Activated CD8-positive, alpha-beta memory T cell treated with anti-CD3 and anti-CD28 coated beads, Interleukin-2, amount 10 ng/mL, durations not matched to agents 7 days and 5 days (primary cell): ENCODE measurements at places on chromosomes 1 and 21. TPM values are rescaled to one million over a fixed set of nuclear protein-coding genes. Genes with fewer than 3 reads are reported as not detected.

DNA sequence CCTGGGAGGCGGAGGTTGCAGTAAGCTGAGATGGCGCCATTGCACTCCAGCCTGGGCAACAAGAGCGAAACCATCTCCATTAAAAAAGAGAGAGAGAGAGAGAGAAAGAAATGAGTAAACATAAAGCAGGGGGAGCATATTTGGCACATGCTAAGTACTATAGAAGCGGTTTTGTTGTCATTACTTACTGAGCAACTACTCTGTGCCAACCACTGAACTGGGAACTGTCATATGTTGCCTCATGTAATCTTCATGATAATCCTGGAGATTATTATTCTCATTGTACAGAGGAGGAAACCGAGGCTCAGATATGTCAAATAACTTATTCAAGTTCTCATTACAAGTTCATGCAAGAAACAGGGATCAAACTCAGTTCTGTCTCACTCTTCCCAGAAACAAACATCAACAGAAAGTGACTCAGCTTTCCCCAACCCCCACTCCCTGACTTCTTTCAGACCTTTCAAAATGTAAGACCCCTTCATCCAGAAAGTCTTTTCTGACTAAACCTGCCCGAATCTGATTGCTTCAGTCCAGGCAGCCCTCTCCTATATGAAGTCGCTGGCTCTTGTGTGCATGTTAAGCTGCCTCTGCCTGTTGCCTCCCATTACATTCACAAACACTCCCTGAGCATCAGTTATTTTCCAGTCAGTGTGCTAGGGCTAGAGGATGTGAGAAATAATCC is 23.5 kb downstream of the LAMB3 start:
- DNase-seq: no peak

- DNase-seq: no peak
Measured at GRCh38 chr1:108595507-108595906, 35.6 kb downstream of the EEIG2 start.

IQGAP3 gene
- 31.3 TPM for total RNA-seq

DNA sequence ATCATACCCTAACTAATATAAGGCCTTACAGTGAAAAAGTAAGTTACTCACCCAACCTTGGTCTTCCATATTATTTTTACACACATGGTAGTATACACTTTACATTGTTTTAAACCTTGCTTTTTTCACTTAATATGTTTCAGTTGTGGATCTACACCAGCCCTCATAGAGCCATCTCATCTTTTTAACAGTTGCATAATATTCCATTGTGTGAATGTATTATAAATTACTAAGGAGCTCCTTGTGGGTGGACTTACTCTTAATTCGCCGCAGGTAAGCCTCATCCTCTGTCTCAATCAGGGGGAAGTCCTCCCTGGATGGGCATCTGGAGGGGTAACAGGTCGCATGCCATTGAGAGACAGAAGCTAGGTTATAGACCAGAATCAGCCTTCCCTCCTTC is 13.2 kb downstream of the RXFP4 start:
- DNase-seq: no peak

DNA sequence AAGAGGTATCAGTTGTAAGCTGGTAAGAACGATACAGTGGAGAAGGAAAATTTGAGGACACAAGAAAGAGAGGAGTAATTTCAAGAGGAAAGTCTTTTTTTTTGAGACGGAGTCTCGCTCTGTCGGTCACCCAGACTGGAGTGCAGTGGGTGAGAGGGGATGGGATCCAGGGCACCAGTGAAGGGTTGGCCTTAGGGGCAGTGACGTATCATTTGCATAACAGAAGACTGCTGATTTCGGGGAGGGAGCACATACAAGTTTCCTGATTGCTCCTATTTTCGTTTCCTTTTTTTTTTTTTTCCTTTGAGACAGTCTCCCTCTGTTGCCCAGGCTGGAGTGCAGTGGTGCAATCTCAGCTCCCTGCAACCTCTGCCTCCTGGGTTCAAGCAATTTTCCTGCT is 4.2 kb downstream of the S100A13 start:
- no peak for DNase-seq

PTPRC gene
- 674 TPM for total RNA-seq

GRCh38 chr1:177978530-177978929 is 8.7 kb upstream of the SEC16B start:
- no peak for DNase-seq

RPTN gene
- total RNA-seq: not detected

DNA sequence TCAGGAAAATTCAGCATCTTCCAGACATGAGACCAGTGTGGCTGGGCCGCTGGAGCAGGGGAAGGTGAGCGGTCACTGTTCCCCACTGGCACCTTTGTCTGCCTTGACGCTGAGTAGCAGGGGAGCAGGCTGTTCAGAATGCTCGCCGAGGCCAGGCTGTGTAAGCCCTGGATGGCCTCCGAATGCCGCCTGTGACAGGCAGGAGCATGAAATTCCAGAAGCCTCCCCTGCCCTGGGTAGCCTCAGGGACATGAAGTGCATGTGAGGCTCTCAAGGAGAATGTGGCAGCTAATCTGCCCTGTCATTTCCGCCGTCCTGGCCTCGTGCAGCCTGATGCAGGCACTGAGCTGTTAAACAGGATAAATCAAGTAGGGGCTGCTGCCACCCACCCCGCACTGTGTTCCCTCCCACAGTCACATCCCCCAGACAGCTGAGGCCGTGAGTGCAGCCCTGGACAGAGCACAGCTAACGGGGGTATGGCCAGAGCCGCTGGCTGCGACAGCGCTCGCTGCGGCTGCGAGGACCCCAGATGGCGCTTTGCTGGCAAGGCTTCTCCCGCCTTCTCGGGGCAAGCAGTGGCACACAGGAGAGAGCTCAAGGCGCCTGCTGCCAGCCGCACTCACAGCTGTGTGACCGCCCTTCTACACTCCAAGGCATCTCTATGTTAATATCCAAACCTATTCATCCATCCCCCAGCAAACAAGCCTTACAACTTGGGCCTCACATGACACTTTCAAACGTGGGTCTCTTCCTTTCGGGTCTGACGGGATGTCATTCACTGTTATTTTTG is 105.0 kb upstream of the COL6A1 start:
- no peak for DNase-seq

- no peak for DNase-seq
Measured at GRCh38 chr1:236010443-236010842, 54.4 kb downstream of the NID1 start.

TTC22 gene
- total RNA-seq: 17.9 TPM

DNA sequence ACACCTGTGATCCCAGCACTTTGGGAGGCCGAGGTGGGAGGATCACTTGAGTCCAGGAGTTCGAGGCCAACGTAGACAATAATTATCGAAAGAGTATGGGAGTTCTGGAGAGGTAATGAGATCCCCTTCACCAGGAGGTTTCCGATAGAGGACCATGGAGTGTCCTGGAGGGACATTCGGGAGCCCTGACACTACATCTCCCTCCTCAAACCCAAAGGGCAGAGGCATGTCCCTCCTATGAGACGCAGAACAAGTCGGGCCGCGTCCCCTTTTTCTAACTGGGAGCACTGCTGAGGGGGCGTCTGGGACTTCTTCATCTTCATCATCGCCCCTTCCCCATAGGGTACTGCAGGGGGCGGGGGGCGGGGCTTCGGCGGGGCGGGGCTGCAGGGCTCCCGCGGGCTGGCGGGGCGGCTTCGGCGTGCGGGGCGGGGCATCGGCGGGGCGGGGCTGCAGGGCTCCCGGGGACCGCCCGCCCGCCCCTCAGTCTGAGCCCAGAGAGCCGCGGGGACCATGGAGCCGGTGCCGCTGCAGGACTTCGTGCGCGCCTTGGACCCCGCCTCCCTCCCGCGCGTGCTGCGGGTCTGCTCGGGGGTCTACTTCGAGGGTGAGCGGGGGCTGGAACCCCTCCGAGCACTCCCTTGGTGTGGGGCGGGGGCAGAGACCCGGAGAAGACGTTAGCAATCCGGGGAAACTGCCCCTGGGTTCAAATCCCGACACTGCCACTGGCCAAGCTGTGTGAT is at the start of gene THEMIS2:
THEMIS2 (plus strand) TSS at position 486 of the 743 bp plus-strand sequence; CDS start at position 514, 28 bp downstream.
- peak; percentile 84 for DNase-seq

DNA sequence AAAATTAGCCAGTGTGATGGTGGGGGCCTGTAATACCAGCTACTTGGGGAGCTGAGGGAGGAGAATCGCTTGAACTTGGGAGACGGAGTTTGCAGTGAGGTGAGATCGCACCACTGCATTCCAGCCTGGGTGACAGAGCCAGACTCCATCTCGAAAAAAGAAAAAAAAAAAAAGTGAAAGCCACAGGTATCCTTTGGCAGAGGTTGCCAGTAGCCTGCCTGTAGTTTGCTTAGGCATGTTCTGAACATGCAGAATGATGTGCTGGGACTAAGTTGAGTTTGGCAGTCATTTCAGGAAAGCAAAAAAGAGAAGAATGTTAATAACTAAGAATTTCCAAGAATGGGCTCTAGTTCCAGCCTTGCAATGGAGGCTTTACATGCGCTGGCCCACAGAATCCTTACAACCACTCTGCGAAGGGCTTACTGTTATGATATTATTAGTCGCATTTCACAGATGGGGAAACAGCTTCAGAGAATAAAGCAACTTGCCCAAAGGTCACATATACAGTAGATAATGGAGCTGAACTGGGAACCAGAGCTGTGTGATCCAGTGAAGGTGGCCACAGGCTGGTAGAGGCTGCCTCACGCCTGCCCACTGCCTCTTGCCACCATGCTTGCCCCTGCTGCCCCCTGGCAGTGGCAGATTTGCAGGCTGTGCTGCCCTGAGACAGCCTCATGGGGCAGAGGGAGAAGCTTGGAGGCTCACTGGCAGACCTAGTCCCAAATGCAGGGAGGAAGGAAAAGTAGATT is 66.5 kb upstream of the LYST start:
- no peak for DNase-seq

GRCh38 chr1:89262643-89263042 is 10.0 kb downstream of the GBP5 start:
- DNase-seq: no peak
